Spleen (tissue), 13 donors: ENCODE measurements at places on chromosomes 2 and 18. TPM values are rescaled to one million over a fixed set of nuclear protein-coding genes. Genes with fewer than 3 reads are reported as not detected.

Gene NEU2
- total RNA-seq: not detected

Gene FMNL2
- total RNA-seq: 59.3 TPM

Gene ZNF2
- total RNA-seq: 8.3 TPM

Gene AOX1
- 4.5 TPM for total RNA-seq

Gene CLASP1
- 84.5 TPM for total RNA-seq

Gene INHA
- total RNA-seq: not detected

Gene CDK5R2
- total RNA-seq: not detected

Gene SUPT7L
- total RNA-seq: 28.7 TPM

Gene DNAJC5G
- not detected for total RNA-seq

Gene MC2R
- not detected for total RNA-seq

Gene MYOM1
- 1.7 TPM for total RNA-seq

Gene UBE2F
- 73.9 TPM for total RNA-seq
